ENCODE measurements at places on chromosomes 5 and 9.

- no peak for DNase-seq
Observed at GRCh38 chr9:71743882-71744281, 24.4 kb downstream of the CEMIP2 start.

GRCh38 chr5:164868761-164869160 lies 1363.3 kb downstream of the MAT2B start:
- DNase-seq, result no peak

GRCh38 chr5:36089989-36090388 lies 23.3 kb upstream of the UGT3A2 start:
- peak; percentile 17 for DNase-seq

GRCh38 chr9:89738137-89738932 lies 133.5 kb downstream of the GADD45G start:
- no peak for DNase-seq

GRCh38 chr9:80020056-80020455 lies 448.3 kb downstream of the TLE4 start:
- DNase-seq, result no peak

DNA sequence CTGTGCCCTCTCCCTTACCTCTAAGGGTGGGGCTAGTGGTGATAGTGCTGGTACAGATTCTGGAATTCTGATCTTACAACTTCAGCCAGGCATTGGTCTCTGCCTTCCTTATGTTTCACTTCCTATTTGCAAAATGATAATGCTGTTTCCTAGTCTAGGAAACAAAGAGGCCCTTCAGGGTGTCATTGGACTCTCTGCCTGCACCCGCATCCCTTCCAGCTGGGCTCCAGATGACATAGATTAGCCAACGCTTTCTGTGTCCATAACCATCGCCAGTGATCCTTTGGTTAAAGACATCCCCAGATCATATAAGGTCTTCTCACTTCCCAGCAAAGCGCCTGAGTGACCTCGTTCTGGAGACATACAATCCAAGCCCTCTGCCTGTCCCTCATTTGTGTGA lies 180.7 kb downstream of the ERCC6L2 start:
- no peak for DNase-seq

DNA sequence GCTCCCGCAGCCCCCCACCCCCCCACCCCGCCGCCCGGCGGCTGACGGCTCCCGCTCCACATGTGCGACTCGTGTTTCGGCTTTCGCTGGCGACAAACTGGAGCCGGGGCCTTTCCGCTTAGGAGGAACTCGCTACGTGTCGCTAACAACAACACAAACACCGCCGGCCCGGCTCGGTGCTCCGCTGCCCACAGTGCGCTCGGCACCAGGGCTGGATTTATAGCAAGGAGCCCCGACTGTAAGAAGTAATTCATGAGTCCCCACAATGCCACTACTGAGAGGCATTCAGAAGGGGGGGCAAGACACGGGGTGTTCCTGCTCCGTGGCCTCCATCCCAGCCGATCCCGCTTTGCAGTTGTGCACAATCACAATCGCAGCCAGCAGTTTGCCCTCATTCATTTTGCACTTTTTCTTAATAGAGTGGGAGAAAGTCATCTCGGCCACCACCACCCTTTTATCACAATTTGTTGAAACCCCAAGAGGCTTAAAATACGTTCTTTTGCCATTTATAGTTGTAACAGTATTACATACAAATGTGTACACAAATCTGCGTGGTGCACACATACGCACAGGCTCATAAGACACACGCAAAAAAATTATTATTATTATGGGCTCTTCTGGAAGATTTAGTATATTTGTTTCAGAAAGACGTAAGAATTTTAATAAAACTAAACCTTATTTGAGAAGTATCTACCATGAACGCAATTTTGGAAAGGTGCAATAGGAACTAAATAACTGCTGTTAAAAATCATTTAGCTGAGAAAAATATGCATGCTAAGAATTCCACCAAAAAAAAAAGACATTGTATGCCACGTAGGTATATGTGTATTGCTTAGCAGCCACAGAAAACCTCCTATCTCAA lies 48.1 kb downstream of the EBF1 start:
- peak; percentile 76 for DNase-seq

- no peak for DNase-seq
Observed at GRCh38 chr5:152593388-152593787, 188.3 kb upstream of the NMUR2 start.

DNA sequence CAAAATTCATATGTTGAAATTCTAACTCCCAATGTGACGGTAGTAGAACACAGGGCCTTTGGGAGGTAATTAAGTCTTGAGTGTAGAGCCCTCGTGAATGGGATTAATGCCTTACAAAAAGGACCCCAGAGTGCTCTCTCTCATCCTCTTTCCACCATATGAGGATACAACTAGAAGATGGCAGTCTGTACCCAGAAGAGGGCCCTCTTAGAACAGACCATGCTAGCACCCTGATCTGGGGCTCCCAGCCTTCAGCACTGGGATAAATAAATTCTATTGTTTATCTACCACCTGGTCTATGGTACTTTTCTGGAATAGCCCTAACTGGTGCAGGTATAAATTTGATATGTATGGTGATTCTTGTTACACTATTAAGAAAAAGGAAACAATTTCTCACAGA lies 332.3 kb downstream of the BRINP1 start:
- DNase-seq, result no peak

GRCh38 chr9:135563858-135564257 lies 2.3 kb downstream of the PAEP start:
- no peak for DNase-seq
